Upper lobe of right lung (tissue), 1 donor: ENCODE measurements at places on chromosomes 16 and 17. TPM values are rescaled to one million over a fixed set of nuclear protein-coding genes. Genes with fewer than 3 reads are reported as not detected.

SOX15 gene
- total RNA-seq = 0.67 TPM

CES1 gene
- total RNA-seq = 293 TPM

CRHR1 gene
- not detected for total RNA-seq

RAB26 gene
- total RNA-seq = 0.67 TPM

ATP1B2 gene
- 4.8 TPM for total RNA-seq

ARHGDIG gene
- 1.3 TPM for total RNA-seq

ZNF385C gene
- total RNA-seq = 0.78 TPM

ADCY9 gene
- 49.6 TPM for total RNA-seq

NOL3 gene
- 59.7 TPM for total RNA-seq

DNA sequence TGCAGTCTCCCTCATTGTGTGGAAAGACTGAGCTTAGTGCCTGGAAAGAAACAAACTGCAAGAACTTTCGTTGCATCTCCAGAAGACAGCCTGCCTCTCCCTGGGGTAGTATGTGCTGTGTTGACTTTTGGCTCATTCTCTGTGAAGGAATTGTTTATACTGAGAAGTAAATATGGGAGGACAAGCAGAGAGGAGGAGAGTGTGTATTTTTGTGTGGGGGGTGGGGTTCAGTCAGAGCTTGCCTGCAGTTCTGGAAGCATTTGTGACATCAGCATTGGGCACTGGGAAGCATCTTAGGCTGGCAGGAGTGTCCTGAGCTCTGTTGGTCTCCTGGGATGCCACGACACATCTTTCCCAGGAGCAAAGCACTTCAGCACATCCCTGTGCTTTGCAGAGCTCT, 147.9 kb downstream of the HS3ST3B1 start:
- DNase-seq = no peak

GRCh38 chr16:19822533-19822932, 62.1 kb downstream of the GPRC5B start:
- DNase-seq = no peak

DNA sequence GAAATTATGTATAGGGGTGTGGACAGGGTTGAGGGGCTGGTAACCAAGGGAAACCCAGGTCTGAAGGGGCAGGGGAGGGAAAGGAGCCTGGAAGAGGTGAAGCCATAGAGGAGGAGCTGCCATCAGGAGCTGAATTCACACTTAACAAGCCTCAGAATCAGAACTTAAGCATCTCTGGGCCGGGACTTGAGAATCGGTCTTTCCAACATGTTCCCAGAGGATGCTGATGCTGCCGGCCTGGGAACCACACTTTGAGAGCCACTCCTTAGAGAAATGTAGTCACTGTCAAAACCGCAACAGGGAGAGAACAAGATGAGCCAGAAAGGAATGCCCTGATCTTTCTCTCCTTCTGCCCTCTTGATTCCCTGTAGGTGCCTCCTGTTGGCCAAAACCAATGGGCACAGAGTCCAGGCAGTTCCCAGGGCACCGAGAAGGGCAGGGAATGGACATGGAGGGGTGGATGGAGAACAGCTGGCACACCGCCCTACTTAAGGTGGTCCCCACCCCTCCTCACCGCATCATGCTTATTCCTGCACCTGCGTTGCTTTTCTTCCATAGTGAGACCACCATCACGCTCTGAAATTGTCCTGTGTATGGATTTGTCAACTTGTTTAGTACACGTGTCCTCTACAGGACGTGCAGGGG, 88.5 kb downstream of the GSG1L start:
- DNase-seq = peak; percentile 26

DNA sequence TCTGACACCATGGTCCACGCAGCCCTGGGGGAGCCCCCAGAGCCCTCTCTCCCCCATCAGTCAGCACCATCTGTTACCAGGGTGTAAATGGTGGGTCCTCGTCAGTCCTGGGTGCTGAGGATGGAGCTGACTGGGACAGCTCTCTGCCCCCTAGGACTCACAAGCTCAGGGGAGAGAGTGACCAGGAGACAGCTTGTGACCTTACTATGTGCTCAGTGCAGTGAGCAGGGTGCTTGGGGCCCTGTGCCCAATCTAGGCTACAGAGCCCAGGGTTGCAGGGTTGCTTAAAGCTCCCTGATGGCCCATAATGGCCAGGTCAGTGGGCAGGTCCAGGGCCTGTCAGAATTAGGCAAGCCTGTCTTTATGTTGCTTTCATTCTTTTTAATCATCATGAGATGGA, 11.3 kb downstream of the MMP2 start:
- no peak for DNase-seq

DNA sequence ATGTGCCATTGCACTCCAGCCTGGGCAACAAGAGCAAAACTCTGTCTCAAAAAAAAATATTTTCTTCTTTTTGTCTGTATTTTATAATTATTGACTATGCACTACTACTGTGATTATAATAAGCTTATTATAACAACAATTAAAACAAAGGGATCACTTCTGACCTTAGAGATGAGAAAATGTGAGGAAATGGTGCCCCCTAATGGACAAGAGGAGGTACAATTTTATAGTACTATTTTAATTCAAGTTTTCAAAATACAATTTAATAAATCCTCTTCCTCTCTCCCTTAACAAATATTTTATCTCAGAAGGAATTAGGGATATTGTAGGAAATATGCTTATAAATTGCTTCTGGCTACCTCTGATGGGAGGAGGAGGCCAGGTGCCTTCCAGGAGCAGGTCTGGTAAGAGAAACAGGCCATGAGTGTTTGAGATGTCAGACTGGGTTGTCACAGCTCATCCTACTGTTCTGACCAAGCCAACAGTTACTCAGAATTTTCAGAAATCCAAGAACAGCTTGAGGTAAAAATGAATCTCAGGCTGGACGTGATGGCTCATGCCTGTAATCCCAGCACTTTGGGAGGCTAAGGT, 14.0 kb downstream of the VPS53 start:
- no peak for DNase-seq

DNA sequence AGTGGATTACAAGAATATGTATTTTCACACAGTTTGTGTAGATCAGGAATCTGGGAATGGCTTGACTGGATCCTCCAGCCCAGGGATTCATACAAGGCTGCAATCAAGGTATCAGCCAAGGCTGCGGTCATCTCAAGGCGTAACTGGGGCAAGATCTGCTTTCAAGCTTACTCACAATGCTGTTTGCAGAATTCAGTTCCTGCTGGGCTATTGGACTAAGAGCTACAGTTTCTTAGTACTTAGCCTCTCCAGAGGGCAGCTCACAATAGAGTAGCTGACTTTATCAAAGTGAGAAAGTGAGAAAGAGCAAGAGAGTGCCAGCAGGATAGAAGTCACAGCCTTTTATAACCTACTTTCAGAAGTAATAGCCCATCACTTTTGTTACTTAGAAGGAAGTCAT, 211.0 kb downstream of the MAP2K6 start:
- DNase-seq = no peak

DNA sequence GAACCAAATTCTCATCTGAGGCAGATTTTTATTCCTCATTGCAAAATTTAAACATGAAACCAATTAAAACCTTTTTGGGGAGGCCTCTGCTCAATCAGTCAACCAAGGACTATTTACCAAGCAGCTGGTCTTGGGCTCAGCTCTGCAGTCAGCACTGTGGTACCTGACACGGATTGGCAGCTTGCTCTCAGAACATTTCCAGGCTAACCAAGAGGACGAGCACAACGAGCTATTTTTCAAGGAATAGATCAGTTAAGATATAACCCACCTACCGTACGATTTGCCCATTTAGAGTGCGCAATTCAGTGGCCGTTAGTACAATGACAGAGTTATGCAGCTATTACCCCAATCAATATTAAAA, 26.4 kb upstream of the KLHDC4 start:
- DNase-seq = no peak

- no peak for DNase-seq
Observed at GRCh38 chr17:69030169-69030568, 30.6 kb downstream of the ABCA9 start.

GRCh38 chr16:81277541-81278080, 37.2 kb upstream of the GAN start:
- DNase-seq = peak; percentile 18

DNA sequence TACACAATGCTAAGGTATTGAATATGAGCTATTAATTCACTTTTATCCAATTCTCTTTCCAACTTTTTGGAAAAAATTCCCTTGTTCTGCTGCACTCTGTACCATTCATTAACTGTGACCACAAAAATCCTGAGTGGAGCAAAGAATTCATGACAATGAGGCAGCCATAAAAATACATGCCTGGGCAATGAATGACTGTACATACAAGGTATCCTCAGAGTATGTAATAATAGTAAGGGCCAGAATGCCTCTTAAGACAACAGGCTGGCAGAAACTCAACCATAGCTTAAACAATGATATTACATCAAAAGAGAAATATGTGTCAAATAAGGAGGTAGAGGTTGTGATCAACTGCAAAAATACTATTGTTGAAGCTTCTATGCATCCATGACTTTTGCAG, 74.7 kb upstream of the CA10 start:
- DNase-seq = no peak

DNA sequence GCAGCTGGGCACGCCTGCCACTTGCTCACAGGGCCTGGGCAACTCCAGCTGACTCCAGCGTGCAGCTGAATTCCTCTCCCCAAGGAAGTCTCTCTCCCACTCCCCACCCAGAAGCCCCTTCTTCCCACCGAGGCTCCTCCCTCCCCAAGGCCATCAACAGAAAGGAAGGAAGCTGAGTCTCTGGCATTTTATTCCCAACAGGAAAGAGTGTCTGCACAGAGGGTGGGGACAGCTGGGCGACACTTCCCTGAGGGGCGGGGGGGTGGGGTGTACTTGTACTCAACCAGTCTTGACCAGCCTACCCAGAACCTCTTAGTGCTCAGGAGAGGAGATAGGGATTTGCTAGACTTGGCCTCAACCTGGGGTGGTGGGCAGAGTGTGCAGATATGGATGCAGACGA, at the start of gene EXOC3L1:
Gene EXOC3L1 (minus strand): TSS at position 96 of the 400 bp plus-strand sequence. CDS start 460 bp downstream, outside the sequence.
- DNase-seq = no peak

DNA sequence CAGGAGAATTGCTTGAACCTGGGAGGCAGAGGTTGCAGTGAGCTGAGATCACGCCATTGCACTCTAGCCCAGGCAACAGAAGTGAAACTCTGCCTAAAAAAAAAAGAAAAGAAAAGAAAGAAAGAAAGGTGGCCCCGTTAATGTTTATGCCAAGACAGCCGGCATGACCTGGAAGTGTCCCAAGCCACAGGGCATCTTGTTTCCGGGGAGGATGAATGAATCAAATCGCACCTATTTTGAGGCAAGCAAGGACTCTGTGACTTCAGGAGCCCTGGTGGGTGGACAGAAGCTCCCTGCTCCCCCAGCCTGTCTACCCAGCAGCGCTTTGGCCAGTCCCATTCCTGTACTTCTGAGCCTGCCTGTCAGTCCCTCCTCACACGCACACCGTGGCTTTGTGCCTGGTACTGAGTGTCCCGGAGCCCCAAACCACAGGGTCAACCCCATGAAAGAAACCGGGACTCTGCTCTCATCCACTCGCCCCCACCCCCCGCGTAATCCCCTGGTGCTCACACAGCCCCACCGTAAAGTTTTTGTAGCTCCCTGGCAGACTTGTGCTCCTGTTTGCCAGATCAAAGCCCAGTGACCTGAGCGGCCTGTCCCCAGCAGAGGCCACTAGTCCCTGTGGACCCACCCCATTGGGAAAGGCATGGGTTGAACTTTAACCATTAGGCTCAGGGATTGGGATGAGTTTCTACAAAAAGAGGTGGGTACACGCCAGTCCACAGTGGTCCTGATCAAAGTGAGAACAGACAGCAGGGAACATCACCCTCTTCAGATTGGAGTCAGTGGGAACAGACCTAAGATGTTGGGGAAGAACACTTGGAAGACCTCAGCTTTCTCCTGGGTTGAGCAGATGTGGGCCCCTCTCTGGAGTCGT, 19.3 kb downstream of the CD2BP2 start:
- peak; percentile 66 for DNase-seq

DNA sequence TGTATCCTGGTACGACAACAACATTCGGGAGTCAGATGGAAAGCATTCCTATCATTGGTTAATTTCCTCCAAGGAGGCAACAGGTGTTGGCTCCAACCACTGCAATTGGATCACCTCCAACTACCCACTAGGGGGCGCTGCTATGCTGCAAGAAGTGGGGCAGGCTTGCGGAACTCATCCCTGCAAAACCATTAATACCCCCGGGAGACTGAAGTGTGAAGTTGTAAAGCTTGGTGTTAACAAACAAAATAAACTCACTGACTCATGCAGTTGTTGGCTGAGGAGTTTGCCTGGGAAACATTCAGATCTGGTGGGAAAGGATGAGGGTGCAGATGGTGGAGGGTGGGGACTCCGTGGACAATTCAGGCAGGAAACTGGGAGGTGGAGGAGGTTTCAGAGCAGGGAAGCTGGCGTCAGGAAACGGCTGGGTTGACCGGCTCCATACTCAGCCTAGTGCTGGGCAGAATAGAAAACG, 84.9 kb downstream of the HS3ST2 start:
- DNase-seq = peak; percentile 78

GRCh38 chr17:16872351-16873173, 99.4 kb downstream of the TNFRSF13B start:
- peak; percentile 43 for DNase-seq

DNA sequence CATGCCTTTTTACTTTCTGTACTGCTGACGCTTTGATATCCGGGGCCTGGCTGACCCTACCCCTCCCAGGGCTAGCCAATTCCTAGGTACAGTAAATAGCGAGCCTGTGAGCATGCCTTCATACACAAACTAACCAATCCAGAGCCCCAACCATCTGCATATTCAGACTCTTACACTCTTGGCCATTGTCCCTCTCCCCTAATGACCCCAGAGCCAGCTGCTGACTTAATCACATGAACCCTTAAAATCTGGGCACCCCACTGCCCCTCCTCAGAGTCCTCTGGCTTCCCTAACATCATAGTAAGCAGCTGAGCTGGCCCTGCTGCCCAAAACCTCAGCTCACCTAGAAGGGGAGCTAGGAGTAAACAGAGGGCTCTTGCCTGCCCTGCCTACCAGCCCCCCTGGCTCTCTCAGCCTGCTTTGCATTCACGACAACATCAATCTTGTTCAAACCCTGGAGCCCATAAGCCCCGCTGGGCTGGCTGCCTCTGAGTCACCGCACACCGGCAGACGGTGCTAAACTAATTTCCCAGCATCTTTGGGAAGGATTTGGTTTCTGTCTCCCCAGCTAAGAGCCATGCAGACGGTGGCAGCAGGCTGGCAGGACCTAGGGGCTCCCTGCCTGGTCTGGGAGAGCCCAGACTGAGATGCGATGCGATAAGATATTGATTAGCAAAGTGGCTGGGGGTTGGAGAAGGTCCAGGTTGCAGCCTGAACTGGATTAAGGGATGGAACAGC, 63.2 kb downstream of the CLEC19A start:
- no peak for DNase-seq

GRCh38 chr16:5851393-5851982, 753.9 kb upstream of the EEF2KMT start:
- DNase-seq = no peak

DNA sequence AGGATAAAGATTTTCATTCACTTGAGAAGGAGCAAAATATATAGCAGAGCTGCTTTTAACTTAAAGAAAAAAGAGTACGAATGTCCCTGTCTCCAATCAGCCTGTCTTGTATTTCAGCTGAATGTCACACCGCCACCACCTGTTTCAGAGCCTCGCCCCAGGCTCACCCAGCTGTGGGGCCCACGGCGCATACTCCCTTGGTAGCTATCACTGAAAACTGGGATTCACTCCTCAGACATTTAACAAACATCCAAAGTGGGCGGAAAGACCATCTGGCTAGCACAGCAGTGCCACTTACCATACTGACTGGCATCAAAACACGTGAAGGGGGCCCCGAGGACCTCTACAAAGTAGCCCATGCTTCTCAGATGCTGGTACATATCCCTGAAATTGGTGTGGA, 25.4 kb upstream of the SLC38A8 start:
- no peak for DNase-seq
